Cortex of kidney (tissue), 1 donor: ENCODE measurements at places on chromosomes 12 and 14.

GRCh38 chr12:49028666-49029275, 10.2 kb upstream of the PRKAG1 start:
- DNase-seq = no peak

DNA sequence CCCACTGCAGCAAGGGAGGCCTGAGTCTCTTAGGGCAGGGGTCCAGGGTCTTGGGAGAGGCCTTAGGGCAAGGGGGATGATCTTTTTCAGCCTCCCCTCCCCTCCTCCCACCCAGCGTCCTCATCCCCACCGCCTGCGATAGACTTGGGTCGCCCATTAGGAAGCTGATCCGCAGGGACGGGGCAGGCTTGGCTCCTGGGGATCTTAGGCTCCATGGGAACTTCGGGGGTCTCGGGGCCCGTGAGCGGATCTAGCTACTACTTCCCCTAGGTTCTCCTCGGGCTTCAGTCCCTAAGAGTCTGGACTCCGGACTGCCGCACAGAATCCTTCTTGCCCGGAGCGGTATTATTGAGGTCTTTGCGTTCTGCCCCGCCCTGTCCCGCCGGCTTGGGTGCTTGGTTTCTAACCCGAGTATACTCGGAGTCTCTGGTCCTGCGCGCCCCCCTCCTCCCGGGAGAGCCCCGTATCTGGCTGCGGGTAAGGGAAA, 2.2 kb upstream of the PTHLH start:
- DNase-seq = no peak

DNA sequence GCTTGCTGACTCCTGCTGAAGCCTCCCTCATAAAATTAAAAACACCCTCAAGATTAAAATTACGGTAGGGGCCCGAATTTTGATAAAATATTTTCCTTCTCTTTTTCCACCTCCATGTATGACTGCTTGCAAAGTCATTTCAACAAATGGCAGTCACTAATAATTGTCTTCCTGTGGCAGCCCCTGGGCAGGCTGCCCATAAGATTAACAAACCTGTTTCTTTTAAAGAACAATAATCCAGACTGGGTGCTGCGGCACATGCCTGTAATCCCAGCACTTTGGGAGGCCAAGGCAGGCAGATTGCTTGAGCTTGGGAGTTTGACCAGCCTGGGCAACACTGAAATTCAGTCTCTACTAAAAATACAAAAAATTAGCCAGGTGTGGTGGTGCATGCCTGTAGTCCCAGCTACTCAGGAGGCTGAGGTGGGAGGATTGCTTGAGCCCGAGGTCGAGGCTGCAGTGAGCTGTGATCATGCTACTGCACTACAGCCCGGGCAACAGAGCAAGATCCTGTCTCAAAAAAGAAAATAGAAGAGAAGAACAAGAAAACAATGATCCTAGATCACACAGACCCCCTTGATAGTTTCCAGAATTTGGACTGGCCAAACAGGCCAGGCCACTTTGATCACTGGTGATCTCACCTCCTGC, 8.7 kb downstream of the SAV1 start:
- no peak for DNase-seq

DNA sequence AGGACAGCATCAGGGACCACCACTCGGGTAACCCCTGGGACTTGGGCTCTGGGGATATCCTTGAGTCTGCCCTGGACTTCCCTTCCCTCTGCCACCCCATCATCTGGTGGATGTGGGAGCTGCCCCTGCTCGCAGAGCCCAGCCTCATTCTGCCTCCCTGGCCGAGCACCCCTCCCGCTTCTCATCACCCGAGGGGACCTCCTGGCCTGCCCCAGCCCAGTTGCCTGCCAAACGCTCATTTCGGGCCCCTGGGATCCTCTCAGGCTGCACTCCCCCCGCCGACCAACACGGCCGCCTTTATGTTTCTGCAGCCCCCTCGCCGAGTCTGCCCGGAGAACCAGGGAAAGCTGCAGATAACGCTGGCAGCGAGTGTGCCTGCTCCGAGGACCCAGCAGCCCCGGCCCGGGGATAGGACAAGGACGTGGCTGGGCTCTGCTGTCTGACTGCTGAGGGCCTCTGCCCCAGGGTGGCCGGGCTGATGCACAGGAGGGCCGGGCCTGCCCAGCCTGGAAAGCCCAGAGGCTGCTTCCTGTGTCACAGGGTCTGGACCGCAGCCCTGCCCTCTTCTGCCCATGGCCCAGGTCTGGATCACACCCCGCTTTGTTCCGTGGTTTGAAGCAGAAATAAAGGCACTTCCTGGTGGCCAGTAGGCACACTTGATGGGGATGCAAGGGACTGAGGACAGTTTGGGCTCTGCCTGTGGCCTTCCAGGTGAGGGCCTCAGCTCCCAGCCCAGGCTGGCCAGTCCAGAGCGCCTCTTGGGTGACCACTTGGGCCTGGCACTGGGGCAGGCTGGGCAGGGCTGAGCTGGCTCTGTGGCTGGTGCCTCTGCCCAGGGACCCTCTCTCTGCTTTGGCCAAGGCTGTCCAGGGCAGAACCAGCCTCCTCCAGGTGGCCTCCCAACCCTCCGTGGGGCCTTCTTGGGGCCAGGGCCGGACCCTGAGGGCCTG, 4.9 kb upstream of the EXOC3L4 start:
- no peak for DNase-seq

DNA sequence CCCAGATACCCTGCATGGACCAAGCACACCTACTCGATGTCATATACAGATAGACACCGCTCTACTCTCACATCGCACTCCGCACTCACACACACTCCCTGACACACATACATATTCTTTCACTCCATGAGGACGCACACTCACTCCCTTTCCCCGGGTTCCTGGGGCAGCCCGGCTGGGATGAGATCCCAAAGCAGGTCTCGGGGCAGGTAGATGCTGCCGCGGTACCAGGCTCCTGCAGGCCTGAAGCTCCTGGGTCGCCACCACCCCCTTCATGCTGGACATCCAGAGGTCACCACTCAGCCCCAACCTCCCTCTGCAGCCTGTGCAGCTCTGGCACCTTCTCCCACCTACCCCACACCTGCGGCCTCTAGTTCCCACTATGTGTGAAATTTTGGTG, 2.3 kb downstream of the C1QL4 start:
- DNase-seq = no peak

GRCh38 chr12:97112136-97112535, 205.1 kb downstream of the NEDD1 start:
- DNase-seq = no peak

DNA sequence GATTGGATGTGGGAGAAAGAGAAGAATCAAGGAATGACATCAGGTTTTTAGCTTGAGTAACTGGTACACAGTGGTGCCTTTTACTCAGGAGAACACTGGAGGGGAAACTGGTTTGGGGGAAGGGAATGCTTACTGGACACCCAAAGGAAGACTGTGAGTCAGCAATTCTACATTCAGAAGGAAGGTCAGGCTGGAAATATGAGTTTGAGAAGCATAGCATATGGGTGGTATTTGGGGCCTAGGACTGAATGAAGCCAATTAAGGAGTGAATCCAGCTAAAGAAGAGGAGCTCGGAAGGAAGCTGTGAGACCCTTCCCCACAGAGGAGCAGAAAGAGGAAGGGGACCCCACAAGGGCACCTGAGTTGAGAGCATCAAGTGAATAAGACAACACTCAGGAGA, 35.4 kb downstream of the DMAC2L start:
- DNase-seq = no peak

- no peak for DNase-seq
These were observed 250.5 kb downstream of the DPF3 start for GRCh38 chr14:72643317-72643801.

- DNase-seq = no peak
These were observed at the start of gene NCOR2 for GRCh38 chr12:124566997-124567672. NCOR2 (minus strand) TSS chr12:124567612; CDS start chr12:124495251, 72,361 bp downstream.

DNA sequence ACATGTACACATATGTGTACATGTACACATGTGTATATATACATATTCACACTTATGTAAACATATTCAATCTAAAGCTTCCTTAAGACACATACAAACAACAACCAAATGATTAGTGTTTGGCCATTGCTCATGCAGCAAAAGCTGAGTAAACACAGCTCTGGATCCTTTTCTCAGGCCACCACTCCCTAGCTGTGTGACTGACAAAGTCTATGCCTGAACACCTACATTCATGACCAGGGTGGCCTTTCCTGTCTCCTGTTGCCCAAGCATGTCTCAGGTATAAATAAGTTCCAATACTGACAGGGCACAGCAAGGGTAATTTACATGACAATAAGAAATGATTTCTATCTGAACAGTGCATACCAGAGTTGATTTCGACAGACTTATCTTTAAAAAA, 1.4 kb upstream of the PTPRO start:
- no peak for DNase-seq

- DNase-seq = no peak
These were observed 309.7 kb downstream of the BMP4 start for GRCh38 chr14:53646925-53647324.

DNA sequence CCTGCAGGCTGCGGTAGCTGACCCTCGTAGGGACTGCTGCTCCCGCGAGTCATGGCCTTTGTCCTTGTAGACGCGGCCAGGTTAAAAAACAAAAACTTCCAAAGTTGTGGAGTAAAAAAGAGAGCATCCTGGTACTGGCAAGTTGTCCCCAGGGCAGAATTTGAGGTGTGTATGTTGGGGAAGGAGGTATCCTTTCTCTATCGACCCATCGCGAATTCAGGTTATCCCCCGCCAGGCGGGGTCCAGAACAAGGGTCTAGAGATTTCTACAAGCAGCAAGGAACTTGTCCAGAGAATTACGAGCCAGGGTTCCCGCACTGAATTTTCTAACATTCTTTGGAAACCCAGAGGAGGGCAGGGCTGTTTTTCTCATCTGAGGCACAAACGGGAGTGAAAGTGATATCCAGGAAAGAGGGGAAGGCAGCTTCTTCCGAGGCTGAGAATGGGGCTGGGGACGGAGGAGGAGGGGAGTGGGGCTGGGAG, 16.3 kb downstream of the TBX3 start:
- no peak for DNase-seq

GRCh38 chr12:123475246-123475703, 17.3 kb downstream of the SNRNP35 start:
- DNase-seq = no peak

DNA sequence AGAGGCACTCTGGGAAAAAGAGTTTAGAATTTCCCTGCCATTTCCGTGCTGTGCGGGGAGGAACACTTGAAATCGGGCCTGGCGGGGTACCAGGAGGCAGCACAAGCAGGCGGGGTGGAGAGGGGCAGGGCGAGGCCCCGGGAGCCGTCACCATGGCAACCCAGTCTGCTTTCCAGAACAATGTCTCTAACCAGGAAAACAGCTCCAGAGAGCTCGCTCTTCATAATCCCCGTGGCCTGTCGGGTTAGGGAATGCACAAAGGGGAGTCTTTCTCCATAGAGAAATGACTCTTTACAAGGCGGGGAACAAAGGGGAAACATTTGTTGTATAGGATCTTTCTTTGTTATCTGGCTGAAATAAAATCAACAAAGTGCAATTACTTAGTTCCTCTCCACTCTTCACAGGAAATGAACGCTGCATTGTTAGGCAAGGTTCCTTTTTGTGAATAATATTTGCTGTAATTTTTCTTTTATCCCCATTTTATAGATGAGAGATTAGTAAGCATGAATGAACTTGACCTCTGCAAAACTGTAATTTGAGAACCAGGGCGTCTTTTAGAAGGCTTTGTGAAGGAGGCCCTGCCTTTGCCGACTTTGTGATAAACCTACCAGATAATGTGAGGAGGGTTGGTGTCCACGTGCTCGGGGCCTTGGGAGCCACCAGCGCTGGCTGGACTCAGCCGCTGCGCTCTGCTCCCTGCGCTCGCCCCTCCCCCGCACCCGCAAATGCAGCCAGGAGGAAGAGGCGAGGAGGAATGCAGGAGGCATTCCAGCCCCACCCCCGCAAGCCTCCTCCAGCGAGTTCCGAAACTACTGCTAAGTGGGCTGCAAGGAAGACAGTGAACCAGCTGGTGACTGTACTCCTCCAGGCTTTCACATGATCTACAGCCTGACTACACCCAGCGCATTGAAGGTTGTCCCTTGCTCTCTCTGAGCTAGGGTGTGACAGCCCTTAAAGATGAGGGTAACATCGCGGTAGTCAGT, 105.2 kb upstream of the ATF7IP start:
- DNase-seq = no peak

DNA sequence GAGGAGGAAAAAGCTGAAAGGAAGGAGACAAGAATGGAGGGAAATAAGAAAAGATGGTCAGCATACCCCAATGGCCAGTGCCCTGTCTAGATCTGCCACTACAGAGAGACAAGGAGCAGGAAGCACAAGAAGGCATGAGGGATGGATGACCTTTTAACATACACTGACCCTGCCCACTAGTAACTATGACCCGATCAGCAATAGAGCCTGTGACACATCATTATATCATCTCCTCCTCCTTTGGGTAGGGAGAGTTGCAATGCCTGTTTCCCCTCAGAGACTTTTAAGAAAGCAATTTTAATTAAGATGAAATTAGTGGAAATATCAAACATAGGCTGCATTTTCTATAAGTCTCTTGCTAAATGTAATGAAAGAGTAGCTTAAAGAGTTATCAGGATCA, 4.7 kb upstream of the SLC2A13 start:
- no peak for DNase-seq
